Left ventricle myocardium superior (tissue), 1 donor: ENCODE measurements at places on chromosomes 5 and 9. TPM values are rescaled to one million over a fixed set of nuclear protein-coding genes. Genes with fewer than 3 reads are reported as not detected.
A peak's percentile ranks its signal among the peaks of the same experiment; 100 is the strongest.

DNA sequence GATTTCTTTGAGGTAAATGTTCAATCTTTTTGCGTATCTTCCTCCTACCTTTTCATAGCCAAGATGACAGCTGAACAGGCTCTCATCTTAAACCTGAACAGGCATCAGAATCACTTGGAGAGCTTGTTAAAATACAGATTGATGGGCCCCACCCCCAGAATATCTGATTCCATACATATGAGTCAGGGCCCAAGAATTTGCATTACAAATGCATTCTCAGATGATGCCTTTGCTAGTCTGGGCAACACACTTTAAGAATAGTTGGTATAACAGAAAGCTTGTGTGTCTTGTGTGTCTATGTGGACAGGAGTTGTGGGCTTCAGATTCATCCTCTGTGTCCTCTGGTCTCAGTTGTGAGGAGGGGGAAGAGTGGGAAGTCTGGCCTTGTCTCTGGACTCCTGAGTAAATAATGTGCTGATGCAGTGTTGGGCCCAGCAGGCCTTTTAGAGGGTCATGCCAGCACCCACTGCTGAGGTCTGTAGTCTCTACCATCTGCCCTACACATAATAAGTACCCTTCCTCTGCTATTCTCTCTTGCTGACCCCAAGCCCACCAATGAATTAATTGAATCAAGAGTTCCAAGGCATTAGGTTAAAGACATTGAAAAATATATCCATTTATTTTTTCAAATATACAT, 43.1 kb downstream of the PTCD2 start:
- no peak for DNase-seq

DNA sequence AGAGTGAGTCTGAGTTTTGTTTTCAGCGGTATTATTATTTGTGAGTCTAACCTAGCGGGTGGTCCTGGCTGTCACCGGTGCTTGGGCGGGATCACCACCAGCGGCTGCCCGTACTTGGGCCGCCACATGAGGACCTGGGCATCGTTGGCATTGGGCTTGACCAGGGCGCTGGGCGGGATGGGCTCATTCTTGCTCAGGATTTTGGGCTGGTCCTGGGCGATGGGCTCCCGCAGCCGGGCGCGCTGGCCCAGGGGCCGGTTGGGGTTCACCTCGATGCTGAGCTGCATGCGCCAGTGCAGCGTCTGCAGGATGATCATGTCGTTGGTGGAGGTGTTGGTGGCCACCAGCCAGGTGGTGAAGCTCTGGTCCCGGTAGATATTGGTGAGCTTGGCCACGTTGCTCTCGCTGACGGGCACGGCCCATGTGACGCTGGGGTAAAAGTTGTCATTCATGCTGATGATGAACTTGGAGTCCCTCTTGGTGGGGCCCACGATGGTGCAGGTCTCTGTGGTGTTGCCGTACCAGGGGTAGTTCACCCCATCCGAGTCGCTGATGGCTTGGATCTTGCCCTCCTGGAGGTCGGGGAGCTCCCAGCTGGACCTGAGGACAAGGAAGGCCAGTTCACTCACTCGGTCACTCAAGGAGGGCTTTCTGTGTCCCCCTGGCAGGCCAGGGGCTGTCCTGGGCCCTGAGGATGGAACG, 15.4 kb downstream of the FAM78A start:
- DNase-seq = peak; percentile 26

DNA sequence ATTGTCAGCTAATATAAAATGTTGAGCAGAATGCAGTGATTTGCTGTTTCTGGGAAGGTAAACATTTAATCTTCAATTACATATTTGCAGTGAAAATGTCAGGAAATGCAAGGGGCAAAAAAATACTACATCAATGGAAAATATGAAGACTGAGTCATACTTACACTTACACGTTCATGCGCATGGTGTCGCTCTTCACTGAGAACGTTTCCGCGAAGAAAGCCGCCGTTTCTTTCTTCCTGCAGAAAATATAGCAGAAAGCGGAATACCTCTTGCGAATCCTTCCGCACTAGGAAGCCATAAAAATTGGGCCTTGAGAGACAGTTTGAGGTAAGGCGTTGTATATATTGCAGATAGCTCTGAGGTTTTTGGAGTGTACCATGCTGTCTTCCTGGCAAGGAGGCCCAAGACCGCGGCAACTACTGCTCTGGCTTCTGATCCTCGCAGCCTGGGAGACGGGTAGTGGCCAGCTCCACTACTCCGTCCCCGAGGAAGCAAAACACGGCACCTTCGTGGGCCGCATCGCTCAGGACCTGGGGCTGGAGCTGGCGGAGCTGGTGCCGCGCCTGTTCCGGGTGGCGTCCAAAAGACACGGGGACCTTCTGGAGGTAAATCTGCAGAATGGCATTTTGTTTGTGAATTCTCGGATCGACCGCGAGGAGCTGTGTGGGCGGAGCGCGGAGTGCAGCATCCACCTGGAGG, at the start of gene PCDHA13:
TSS of gene PCDHA13 (plus strand) at position 236 of the 702 bp plus-strand sequence. CDS start at position 381, 145 bp downstream.
- DNase-seq = no peak

GRCh38 chr9:38619556-38620447, 594 bp downstream of the ANKRD18A start:
- peak; percentile 35 for DNase-seq

DNA sequence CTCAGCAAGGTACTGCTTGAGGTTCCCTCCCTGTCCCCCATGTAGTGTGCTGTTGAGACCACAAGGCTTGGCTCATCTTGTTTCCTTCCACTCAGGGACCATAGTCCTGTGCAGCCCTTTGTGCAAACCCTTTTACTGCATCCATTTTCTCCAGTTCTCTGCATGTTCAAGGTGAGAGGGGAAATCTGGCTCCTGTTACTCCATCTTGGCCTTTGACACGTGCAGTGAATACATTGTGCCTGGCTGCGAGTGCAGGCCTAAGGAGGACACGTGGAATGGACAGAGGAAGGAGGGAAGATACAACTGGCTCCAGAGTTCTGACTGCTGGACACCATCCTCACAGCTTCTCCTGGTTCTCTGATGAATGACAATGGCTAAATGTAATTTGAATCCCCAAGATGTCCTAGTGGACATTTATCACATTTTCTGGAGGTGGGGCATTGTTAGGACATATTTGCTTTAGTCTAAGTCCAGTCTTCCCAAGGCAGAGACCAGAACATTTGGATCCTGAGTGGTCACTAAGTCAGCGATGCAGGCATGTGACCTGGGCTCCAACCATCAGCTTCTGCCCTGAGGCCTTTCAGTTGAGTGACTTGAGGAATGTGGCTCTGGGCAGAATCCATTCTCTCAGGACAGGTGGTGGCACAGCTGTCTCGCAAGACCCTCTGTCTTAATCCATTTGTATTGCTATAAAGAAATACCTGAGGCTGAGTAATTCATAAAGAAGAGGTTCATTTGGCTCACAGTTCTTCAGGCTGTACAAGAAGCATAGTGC, 189.0 kb upstream of the DAP start:
- DNase-seq = no peak

- DNase-seq = no peak
Measured at GRCh38 chr5:100542086-100542485, 6.9 kb downstream of the FAM174A start.

DNA sequence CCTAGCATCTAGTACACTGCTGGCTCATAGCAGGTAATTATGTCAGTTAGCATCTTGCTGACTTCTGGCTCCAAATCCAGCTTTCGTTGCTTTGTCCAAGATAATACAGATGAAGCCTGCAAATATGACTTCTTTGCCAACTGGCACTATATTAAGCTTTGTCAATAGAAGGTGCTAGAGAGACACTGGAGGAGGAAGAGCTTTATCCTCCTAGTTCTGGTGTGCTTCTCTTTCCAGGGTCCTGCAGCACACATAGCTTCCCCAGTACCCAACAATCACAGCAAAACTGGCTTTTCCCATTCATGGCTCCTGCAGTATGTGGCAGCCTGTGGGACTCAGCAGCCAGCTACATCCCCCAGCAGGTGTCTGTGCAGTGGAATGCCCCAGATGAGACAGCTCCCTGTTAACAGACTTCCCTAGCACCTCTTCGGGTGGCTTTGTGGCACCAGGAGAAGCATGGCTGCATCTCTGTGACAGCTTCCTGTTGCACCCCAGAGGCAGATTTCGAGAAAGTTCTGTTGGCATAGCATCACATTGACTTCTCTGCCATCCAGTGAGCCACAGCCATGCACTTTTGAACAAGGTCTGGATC, 147.8 kb downstream of the OXCT1 start:
- no peak for DNase-seq

Gene PCDHGA1
- 3.0 TPM for total RNA-seq

GRCh38 chr9:84819491-84819991, 150.0 kb downstream of the NTRK2 start:
- DNase-seq = no peak

Gene CDX1
- total RNA-seq = not detected

DNA sequence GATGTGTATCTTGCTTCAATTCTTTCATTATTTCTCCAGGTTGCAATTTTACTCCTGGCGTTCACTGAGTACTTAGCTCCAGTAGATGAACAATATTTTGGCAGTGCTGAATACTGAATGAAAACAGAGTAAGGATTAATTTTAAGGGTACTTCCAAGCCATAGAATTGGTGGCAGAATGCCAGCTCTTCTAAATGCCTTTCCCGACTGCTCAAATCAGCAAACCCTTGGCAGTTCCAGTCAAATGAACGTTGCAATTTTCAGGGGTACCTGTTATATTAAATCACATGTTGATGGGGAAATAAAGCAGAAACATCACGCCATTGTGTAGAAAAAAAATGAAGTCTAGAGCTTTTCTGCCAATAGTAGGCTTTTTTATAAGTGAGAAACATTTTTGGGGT, 282.4 kb upstream of the RPS23 start:
- DNase-seq = no peak

- no peak for DNase-seq
Measured at GRCh38 chr9:107177857-107178256, 105.2 kb upstream of the RAD23B start.

DNA sequence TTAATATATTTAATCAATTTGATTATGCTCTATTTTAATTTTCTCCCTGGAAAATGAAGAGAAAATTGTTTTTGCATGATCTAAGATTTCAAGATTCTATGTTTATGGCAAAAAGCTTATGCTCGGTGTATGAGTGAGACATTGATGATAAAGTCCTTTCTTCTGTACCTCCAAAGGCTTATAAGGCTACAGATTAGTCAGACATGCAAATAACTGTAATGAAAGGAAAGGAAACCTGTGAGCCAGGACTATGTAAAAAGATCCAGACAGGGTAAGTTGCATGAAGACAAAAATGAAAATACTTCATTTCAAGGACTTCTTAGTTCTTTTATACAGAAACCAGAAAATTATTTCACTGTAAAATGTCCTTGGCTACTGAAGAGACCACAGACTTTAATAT, 52.2 kb upstream of the EDIL3 start:
- no peak for DNase-seq

DNA sequence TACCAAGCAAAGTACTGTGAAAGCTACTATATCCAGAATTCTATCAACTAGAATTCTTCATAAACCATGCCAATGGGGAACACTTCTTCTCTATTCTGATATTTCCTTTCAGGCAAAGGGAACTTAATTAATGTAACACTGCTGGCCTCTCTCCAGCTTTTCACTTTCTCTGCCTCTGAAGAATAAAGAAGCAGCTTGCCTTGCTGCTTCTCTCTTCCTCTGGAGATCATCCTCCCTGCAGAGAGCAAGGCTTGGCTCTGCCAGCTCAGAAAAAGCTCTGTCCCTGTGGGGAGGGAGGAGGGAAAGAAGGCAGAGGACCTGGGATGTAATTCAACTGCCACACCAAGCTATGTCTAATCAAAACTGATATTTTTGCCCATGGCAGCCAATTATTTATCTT, 6.5 kb downstream of the CTNND2 start:
- no peak for DNase-seq

- no peak for DNase-seq
Measured at GRCh38 chr9:132937463-132937901, 6.9 kb downstream of the TSC1 start.

DNA sequence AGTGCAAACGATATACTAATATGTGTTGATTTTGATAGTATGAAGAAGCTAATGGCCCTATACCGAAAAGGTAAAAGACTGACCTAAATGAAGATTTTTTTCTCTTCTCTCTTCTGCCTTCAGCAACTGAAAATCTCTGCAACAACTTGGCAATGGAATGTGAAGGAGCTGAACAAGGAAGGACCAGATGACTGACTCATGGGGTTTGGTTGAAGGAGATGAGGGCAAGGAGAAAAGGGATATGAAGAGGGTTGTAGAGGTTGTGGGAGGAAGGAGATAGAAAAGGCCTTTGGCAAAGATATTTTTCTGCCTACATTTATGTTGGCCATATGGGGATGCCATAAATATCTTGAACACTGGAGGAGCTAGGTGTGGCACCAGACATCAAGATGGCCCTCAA, 129.7 kb upstream of the CHD1 start:
- DNase-seq = no peak

DNA sequence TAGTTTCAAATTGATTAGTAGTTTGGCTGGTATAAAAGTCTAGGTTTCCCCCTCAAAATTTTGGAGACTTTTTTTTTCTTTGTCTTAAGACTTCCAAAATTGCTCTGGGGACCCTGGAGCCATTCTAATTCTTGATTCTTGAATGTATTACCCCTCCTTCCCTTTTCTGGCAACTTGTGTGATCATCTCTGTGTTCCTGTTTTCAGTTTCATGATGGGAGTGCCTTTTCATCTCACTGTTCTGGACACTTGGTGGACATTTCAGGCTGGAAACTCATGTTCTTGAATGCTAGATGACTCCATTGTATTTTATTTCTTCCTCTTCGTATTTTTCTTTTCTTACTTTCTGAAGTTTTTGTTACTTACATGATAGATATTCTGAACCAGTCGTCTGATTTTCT, 57.3 kb upstream of the LRRC70 start:
- no peak for DNase-seq

Gene RASA1
- total RNA-seq = 20.6 TPM

GRCh38 chr9:132414731-132415130, 4.7 kb downstream of the CFAP77 start:
- no peak for DNase-seq

DNA sequence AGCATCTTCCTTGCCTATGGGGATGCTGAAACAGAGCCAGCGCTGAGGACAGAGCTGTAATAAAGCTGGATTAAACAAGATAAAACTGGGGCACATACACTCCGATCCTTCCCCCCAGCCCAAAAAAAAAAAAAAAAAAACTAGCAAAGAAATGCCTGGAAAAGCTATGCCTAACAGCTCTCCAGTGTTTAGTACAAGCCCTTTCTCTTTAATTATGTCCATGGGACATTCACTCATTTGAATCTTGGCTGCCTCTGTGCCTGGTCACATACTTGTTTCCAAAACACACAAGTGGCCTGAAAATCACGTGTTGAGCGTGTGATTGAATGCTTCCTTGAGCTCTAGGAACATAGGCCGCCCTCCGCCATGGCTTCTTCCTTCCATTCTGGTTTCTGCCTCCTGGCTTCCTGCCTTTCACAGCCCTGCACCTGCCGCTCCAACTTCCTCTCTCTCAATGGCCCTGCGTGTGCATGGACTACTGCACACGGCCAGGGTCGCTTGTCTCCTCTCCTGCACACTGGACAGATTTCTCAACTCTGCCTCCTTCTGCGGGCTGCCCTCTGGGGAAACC, 111.0 kb upstream of the RETREG1 start:
- peak; percentile 33 for DNase-seq

Gene PRDM9
- total RNA-seq = not detected
